ENCODE measurements at places on chromosomes 2 and 18. TPM values are rescaled to one million over a fixed set of nuclear protein-coding genes. Genes with fewer than 3 reads are reported as not detected.

CYTIP gene
- total RNA-seq: not detected

IL36B gene
- total RNA-seq: not detected

CLEC4F gene
- total RNA-seq: not detected

DSG4 gene
- total RNA-seq: not detected

SFT2D3 gene
- 3.6 TPM for total RNA-seq

CACNB4 gene
- total RNA-seq: 0.29 TPM

FSHR gene
- not detected for total RNA-seq

GALNT14 gene
- total RNA-seq: 62.7 TPM

RAB6D gene
- total RNA-seq: not detected

UGT1A4 gene
- not detected for total RNA-seq

Measured in HT1080 (cell line).